ENCODE measurements at places on chromosomes 12 and 14.
A peak's percentile ranks its signal among the peaks of the same experiment; 100 is the strongest.

DNA sequence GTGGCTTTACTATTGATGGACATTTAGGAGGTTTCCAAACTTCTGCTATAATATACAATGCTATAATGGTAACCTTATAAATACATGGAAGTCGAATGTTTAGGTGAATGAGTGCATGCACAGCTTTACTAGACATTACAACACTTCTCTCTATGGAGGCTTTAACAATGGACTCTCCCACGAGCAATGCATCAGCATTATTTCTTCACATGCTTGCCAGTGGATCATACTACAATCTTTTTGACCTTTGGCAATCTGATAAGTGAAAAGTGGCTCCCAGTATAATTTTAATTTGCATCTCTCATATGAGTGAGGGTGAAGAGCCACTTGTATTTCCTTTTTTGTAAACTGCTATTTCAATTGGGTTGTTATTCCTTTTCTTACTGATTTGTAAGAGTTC, 18.2 kb downstream of the RDH12 start:
- no peak for DNase-seq
- H3K27me3 ChIP-seq: no peaks in the 10 kb centered on the region
- H3K36me3 ChIP-seq: no peaks in the 10 kb centered on the region
- no peaks in the 10 kb centered on the region for H3K4me1 ChIP-seq
- no peak overlapping the region for H3K27ac ChIP-seq

- no peaks in the 10 kb centered on the region for H3K36me3 ChIP-seq
- no peak overlapping the region for H3K27ac ChIP-seq
- H3K27me3 ChIP-seq: peaks cover 16% of the 10 kb centered on the region
- no peak for DNase-seq
Measured at GRCh38 chr14:59630288-59630963, 53.8 kb upstream of the CCDC175 start.

DNA sequence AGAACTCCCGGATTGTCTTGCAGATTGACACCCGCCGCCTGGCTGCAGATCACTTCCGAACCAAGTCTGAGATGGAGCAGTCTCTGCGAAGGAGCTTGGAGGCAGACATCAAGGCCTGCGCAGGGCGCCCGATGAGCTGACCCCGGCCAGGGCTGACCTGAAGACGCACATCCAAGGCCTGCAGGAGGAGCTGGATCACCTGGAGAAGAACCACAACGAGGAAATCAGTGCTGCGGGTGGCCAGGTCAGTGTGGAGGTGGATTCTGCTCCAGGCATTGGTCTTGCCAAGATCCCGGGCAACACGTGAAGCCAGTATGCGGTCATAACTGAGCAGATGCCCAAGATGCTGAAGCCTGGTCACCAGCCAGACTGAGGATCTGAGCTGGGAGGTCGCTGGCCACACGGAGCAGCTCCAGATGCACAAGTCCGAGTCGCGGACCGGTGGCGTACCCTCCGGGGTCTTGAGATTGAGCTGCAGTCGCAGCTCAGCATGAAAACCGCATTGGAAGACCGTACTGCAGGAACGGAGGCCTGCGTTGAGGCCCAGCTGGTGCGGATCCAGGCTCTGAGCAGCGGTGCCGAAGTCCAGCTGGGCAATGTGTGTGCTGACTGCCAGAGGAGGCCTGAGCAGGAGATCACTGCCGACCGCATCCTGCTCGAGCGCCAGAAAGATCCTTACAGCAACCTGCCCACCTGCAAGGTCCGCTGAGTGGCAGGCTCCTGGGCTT, 12.4 kb upstream of the A2M start:
- H3K27ac ChIP-seq: no peak overlapping the region
- DNase-seq: no peak
- H3K4me3 ChIP-seq: no peak overlapping the region

- H3K4me1 ChIP-seq: peaks cover 12% of the 10 kb centered on the region
- H3K27ac ChIP-seq: peak overlapping the region; percentile 91
- H3K27me3 ChIP-seq: no peaks in the 10 kb centered on the region
Measured at GRCh38 chr12:64729909-64730587, 29.2 kb downstream of the GNS start.

- no peak overlapping the region for H3K4me3 ChIP-seq
- H3K4me1 ChIP-seq: no peaks in the 10 kb centered on the region
- H3K36me3 ChIP-seq: no peaks in the 10 kb centered on the region
- H3K27me3 ChIP-seq: no peaks in the 10 kb centered on the region
Measured at GRCh38 chr12:100741084-100741711, 53.4 kb upstream of the ANO4 start.

DNA sequence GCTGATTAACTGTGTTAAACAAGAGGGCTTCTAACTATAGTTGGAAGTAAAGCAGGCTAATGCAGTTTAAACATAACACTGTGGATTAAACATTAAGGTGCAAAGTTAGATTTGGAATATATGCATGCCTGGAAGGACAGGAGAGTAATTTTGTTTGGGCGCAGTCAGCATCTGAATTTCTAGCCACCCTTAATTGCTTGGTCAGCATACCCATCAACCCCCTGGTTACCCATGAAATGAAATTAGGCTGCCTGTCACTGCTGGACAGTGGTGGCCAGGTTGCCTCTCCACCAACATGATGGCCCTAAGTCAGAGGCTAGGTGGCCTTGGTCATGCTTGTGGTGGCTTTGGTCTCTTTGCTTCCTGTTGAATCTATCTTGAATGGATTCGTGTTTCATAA, 30.0 kb upstream of the PTPRB start:
- DNase-seq: no peak
- no peaks in the 10 kb centered on the region for H3K27me3 ChIP-seq
- H3K27ac ChIP-seq: no peak overlapping the region
- H3K4me3 ChIP-seq: no peak overlapping the region
- no peaks in the 10 kb centered on the region for H3K36me3 ChIP-seq
- no peaks in the 10 kb centered on the region for H3K4me1 ChIP-seq

DNA sequence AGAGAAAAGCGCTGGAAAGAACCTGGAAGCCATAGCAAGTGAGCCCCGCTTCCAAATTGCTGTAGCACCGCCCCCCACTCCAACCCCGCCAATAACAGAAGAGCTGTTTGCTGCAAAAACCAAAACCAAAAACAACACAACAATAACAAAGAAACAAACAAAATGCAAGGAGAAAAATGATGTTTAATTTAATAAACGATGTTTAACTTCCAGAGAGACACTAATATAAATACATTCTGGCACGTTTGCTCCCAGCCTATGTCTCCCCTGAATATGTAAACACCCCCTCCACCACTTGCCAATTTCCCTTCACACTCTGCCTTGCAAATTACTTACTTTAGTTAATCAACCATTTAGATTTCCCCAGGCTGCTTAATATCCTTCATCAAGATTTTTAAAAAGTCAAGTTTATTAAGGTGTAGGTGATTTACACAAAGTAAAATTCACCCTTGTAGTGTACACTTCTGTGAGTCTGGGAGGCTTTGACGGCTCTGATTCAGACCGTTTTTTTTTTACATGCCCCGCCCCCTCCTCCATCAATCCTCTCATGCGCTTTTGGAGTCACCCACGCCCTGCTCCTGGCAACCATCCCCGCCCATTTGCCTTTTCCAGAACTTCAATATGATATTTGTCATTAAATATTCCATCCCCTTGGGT, 482 bp upstream of the IFI27L2 start:
- peaks cover 20% of the 10 kb centered on the region for H3K4me1 ChIP-seq
- H3K27me3 ChIP-seq: no peaks in the 10 kb centered on the region
- H3K36me3 ChIP-seq: no peaks in the 10 kb centered on the region
- no peak for DNase-seq
- H3K4me3 ChIP-seq: peak overlapping the region; percentile 66
- no peak overlapping the region for H3K27ac ChIP-seq

DNA sequence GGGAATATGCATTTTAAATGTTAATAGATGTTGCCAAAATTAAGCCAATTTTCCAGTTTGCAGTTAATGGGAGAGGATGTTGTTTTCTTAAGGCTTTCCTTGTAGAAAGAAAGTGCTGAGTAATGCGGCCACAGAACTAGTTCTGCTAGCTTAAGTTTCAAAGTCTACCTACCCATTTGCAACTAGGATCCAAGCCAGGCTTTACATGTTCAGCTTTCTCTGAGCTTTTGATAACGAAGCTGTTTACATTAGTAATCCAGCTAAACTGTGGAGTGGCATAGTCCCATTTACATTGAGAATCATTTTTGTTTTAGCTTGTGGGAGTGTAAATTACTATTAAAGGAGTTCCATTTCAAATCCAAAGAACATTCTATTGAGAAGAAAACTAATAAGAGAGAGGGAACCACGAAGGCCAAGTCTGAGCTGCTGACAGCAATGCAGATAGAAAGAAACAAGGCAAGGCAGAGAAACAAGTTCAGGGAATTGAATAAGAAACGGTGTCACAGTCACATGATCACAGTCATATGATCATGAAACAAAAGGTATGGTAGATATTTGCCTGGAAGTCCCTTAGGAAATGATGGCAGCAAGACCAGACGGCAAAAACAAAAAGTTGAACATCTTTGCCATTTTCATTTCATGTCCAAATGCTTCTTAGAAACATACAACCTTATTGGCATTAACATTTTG, 274.9 kb downstream of the PAWR start:
- no peaks in the 10 kb centered on the region for H3K4me1 ChIP-seq
- DNase-seq: no peak
- H3K36me3 ChIP-seq: no peaks in the 10 kb centered on the region
- H3K4me3 ChIP-seq: no peak overlapping the region
- H3K27ac ChIP-seq: no peak overlapping the region
- no peaks in the 10 kb centered on the region for H3K27me3 ChIP-seq

DNA sequence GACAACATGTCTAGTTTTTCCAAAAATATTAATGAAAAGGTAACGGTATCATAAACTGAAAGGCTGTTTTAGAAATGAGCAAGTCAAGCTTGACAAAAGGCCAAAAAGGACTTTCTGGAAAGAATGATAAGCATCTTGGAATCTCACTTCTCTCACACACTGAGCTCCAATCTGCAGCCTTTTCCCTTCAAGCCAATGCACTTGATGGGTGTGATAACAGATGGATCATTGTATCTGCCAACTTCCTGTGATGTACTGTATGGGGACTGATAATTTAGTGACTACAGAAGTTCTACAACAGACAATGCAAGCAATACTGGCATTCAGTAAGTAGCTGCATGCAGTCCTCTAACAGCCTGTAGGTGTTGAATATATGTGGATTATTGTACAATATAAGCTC, 147.1 kb downstream of the MED13L start:
- no peaks in the 10 kb centered on the region for H3K36me3 ChIP-seq
- H3K4me1 ChIP-seq: peaks cover 11% of the 10 kb centered on the region
- H3K4me3 ChIP-seq: no peak overlapping the region
- no peaks in the 10 kb centered on the region for H3K27me3 ChIP-seq
- no peak for DNase-seq

- no peak overlapping the region for H3K4me3 ChIP-seq
- H3K36me3 ChIP-seq: no peaks in the 10 kb centered on the region
- no peaks in the 10 kb centered on the region for H3K4me1 ChIP-seq
- no peak overlapping the region for H3K27ac ChIP-seq
Measured at GRCh38 chr12:103503546-103504480, 8.0 kb upstream of the C12orf42 start.

- H3K36me3 ChIP-seq: no peaks in the 10 kb centered on the region
- H3K27me3 ChIP-seq: no peaks in the 10 kb centered on the region
- H3K4me1 ChIP-seq: no peaks in the 10 kb centered on the region
- H3K27ac ChIP-seq: no peak overlapping the region
Measured at GRCh38 chr12:53287741-53288216, 7.6 kb upstream of the PFDN5 start.

DNA sequence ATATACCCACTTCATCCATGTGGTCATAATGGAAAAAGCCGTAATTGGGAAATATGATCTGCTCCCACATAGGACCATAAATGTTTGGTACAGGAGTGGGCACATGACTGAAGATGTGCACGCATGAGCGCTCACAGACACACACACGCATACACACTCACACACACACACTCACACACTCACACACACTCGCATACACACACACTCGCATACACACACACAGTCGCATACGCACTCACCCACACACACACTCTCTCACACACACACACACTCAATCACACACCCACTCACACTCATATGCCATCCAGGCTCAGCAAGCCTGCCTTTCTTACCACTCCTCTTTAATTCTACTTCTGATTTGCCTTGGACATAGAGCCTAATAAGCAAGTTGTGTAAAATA, 45.6 kb upstream of the EGLN3 start:
- no peaks in the 10 kb centered on the region for H3K27me3 ChIP-seq
- no peak overlapping the region for H3K4me3 ChIP-seq
- H3K4me1 ChIP-seq: no peaks in the 10 kb centered on the region

DNA sequence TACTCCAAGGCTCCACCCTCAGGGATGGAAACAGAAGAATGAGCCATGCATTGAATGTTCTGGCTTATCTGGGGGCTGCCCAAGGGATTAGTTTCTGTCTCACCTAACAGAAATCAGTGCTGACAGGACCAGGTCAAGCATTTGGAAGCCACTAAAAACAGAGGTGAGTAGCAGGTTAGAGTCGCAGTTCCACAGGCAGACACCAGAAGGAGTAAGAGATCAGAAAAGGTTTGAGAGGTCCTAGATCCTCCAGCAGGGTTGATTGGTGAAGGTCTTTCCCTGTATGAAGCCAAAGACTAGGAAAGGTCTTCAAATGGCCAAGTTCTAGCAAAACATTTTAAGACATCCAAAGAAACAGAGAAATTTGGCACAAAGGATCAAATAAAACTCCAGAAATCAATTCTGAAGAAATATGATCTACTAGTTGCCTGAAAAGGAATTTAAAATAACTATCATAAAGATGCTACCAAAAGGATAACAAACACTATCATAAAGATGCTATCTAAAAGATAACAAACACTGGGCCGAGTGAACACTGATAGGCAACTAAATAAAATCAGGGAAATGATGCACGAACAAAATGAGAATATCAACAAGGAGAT, 19.5 kb upstream of the TTC9 start:
- peak; percentile 30 for DNase-seq
- no peak overlapping the region for H3K27ac ChIP-seq
- no peaks in the 10 kb centered on the region for H3K36me3 ChIP-seq
- H3K4me3 ChIP-seq: no peak overlapping the region

DNA sequence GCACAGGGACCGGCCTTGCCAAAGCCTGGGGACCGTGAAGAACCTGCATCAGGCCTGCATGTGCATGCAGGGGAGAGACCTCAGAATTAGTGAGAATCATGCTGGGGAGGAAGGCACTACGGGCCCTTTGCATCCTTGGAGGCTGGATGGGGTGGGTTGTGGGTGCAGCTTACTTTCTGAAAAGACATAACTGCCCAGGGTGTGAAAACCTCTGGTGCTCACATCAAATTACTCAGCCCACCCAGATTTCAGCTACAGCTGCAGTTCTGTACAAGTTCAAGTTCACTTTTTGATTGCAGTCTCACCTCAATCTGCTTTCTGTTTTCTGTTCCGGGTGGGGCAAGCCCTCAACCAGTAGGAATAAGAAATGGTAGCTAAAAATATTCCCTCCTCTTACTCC, 130.6 kb downstream of the SLC15A4 start:
- peak; percentile 14 for DNase-seq
- H3K4me1 ChIP-seq: peaks cover 18% of the 10 kb centered on the region
- no peaks in the 10 kb centered on the region for H3K36me3 ChIP-seq
- H3K27ac ChIP-seq: peak overlapping the region; percentile 7
- no peak overlapping the region for H3K4me3 ChIP-seq
